Cardiac fibroblast (primary cell): ENCODE measurements at places on chromosomes 11 and 22.
A peak's percentile ranks its signal among the peaks of the same experiment; 100 is the strongest.

DNA sequence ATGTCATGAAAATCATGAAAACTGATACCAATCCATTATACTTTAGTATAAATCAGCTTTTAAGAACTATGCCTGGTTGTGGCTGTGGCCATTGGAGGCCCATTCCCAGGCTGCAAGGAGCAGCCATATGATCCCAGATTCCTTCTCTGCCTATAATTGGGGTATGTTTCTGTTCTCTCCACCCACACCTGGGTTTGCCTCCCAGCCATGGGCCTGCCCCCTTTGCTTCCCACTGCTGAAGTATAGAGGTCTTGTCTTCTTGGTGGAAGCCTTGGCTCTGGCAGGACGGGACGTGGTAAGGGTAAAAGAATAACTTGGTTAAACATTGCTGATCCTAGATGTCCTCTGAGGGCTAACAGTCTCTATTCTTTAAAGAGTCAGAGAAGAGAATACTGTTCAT is 2.4 kb downstream of the MICAL2 start:
- no peak for DNase-seq

DNA sequence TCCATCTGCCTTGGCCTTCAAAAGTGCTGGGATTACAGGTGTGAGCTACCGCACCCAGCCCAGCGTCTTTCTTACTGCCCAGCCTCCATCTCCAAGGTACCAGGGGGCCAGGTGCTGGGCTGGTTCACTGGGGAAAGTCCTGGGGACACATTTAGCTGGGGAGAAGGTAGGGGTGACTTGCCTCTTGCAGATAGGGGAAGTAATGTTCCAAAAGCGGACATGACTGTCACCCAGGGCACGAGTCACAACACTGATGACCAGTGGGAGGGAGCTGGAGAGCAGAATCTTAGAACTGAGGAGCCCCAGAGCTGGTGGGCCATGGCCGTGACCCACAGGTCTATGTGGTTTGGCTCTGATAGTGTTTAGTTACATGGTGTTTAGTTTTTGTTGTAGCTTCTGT is 2.4 kb upstream of the SLC15A3 start:
- no peak for DNase-seq

GRCh38 chr11:36161572-36161971 is 127.7 kb downstream of the COMMD9 start:
- no peak for DNase-seq

GRCh38 chr22:35838855-35839576 is 121.3 kb downstream of the APOL5 start:
- peak; percentile 84 for DNase-seq

- peak; percentile 53 for DNase-seq
These were observed 37.0 kb downstream of the KIAA1671 start for GRCh38 chr22:24989541-24989951.
